Osteoblast (primary cell): ENCODE measurements at places on chromosomes 7 and 10. TPM values are rescaled to one million over a fixed set of nuclear protein-coding genes. Genes with fewer than 3 reads are reported as not detected.

- no peak for DNase-seq
Observed at GRCh38 chr10:57188846-57189245, 827.8 kb upstream of the ZWINT start.

- peak; percentile 96 for DNase-seq
Observed at GRCh38 chr7:76262683-76263402, 39.6 kb upstream of the HSPB1 start.

- no peak for DNase-seq
Observed at GRCh38 chr10:3807928-3808496, 23.0 kb upstream of the KLF6 start.

GRCh38 chr7:572416-573268 lies 53.0 kb upstream of the PDGFA start:
- no peak for DNase-seq

GRCh38 chr10:63376560-63377304 lies 89.0 kb downstream of the JMJD1C start:
- DNase-seq: peak; percentile 57

- DNase-seq: no peak
Observed at GRCh38 chr7:10117815-10118214, 855.9 kb upstream of the PHF14 start.

DNA sequence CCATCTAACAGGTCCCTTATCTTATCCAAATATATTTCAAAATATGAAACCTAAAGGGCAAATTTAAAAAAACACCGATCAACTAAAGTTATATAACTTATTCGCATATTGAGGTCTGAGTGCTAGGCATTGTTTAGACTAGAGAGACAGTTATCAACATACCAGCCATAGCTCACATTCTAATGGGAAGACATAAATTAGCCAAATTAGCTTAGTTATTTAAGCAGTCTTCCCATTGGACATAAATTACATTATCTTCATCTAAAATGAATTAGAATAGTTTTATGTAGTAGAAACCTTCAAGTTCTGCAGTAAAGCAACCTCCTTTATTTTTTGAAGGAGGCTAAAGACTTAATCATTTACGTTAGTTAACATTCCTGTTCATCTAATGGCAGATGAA lies 17.4 kb downstream of the KIF5B start:
- DNase-seq: no peak

DNA sequence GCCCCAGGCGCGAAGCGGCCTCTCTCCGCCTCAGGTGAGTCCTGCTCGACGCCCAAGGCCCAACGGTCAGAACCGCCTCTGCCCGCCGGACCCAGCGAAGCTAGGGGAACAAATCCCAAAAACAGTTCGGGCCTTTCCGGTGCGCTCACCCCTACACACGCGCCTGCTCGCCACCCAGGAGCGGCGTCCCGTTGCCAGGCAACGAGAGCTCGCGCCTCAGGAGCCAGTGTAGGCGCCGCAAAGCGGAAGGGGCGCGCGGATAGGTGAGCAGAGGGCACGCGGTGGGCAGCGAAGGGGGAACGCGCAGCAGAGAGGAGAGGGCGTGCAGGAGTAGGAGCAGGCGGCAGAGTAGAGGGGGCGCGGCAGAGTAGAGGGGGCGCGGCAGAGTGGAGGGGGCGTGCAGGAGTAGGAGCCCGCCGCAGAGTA lies at the start of the genes DYDC1 and DYDC2:
DYDC1 (minus strand) TSS at position 193 of the 426 bp plus-strand sequence. CDS start 4,154 bp downstream, outside the sequence.
DYDC2 (plus strand) TSS at position 219 of the 426 bp plus-strand sequence. CDS start 5,663 bp downstream, outside the sequence.
- no peak for DNase-seq

- no peak for DNase-seq
Observed at GRCh38 chr7:25792586-25792985, 359.4 kb upstream of the NFE2L3 start.

GRCh38 chr7:122689346-122690109 lies 9.4 kb downstream of the RNF133 start:
- DNase-seq: no peak

DNA sequence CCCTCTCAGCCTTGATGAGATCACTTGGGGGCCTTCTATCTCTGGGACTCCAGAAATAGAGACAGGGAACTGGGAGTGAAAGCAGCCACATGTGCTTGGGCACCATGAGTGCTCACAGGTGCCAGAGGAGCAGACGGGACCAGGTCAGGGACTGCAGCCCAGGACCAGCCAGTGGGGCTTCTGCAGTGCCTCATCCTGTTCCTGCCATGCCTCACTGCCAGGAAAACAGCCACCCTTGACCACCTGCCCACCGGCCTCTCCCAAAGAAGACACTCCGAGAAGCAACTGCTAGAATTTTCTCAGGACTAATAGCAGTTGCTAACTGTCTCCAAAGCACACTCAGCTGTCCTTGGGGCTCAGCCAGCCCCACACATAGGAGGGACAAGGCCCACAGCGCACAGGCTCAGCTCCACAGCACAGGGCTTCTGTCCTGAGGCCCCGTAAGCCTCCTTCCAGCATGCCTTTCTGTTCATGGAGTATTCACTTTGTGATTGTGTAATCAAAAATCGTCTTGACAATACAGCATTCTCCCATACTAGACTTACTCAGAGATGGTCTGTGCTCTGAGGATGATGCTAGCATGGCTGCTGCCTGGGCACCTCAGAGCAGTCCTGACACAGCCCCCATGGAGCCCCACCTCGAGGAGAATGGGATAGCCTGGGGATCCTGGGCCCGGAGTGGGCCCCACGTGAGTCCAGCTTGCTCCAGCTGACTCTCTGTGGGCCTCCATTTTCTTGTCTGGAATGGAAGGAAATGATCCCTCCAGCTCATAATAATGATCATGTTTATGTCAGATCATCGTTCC lies 115.7 kb upstream of the RET start:
- DNase-seq: peak; percentile 46

DNA sequence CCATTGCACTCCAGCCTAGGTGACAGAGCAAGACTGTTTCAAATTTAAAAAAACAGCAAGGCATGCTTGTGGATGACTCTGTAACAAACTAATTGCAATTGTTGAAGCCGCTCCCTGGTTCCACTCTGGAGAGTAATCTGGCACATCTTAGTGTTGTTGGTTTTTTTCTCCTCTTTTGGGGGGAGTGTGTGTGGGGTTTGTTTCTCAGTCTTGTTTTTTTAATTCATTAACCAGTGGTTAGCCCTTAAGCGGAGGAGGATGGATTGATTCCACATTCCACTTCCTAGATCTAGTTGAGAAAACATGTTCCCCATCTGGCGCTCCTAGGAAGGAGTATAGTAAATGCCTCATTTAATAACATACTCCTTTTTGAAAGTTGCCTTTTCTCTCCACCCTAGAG lies 8.6 kb upstream of the ZNF713 start:
- DNase-seq: no peak

- DNase-seq: peak; percentile 95
Observed at GRCh38 chr10:75431180-75432111, at the start of gene LRMDA. TSS of gene LRMDA (plus strand) at chr10:75431624.

GRCh38 chr10:17980846-17981565 lies 29.3 kb downstream of the SLC39A12 start:
- DNase-seq: no peak

DNA sequence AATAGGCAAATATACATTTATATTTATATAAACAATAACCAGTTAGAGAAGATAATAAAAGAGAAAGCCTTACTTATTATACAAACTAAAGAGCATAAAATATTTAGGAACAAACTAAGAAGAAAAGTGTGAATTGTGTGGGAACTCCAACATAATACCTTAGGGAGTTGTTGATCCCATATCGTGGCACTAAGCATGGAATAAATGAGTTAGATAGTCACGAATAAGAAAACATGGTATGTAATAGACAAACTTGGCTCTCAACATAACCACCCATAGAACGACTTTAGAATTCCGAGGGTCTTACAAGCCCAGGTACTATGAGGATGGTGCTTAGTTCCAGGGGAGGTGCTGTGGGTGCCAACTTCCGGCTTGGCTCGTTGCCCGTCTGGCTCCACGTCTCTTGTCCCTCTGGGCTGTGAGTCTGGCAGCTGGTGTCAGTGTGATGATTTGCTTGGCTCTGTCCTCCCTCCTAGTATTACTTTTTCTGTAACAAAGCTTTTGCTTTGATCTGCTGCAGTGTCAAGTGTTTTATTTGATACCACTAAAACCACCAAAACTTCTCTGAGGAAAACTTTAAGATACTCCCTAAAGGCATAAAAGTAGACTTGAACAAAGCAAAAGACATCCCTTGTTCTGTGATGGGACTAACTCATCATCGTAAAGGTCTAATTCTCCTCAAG lies 9.5 kb upstream of the RBM20 start:
- no peak for DNase-seq

GRCh38 chr7:108094933-108095710 lies 35.0 kb downstream of the LAMB4 start:
- DNase-seq: peak; percentile 86

DNA sequence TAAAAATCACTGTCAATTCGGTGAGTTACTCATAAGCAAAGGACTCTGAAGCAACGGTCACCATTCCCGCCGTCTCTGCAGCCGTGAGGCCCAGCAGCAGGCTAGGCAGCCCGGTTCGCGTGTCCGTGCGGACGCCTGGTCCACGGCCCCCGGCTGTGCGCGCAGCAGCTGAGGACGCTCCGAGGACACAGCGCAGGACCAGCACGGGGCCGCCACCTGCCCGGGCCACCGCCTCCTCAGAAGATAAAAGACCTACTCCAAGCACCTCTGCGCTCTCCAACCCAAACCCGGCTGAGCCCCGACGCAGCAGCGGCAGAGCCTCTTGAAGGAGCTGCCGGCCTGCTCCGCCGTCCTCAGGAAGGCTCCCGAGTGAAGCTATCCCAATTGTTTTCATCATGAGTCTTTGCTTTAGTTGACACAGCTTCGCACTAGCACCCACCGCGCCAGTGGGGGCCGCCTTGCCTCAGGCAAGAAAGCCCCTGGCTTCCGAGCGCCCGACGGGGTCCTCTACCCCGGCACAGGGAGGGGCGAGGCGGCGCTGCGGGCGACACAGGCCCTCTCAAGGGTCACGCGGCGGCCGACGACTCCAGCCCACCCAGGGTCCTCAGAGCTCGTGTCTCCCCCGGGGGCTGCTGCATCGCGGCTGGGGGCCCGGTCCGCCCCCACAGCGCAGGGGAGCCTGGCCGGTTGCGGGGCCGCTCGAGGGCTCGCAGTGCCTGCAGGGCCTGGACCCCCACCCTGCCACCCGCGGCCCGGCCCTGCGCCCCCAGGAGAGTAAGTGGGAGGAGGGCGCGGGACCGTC lies 16.9 kb upstream of the GPR146 start:
- peak; percentile 97 for DNase-seq

DNA sequence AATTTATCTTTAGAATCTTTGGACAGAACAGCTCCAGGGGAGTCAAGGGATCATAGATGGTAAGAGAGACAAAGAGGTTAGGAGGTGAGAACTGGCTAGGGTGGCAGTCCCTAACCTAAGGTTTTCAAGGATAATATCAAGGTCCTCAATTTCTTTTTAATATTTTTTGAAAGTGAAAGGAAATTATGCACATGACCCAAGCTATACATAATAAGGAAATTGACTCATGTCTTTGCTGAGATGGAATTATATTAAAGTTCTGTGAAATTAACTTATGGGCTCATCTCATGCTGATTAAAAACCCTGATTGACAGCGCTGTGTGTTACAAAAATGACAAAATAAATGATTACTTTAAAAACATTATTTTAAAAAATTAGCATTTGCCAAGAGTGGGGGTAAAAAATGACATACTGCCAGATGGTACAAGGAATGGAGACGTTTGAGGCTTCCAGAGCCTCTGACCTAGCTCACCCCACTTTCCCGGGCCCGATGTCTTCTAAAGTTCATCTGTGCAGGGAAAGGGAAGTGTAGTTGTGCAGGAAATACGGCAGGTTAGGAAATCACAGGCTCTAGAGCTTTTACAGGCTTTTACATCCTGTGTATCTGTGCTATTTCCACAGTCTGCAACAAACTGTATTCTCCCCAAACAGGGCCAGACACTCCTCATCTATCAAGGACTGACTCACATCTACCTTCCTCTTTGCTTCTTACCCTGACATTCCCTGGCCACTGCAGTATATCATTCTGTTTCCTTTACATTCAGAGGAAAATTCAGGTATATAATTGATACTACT lies 185.6 kb upstream of the PRSS58 start:
- DNase-seq: no peak

DNA sequence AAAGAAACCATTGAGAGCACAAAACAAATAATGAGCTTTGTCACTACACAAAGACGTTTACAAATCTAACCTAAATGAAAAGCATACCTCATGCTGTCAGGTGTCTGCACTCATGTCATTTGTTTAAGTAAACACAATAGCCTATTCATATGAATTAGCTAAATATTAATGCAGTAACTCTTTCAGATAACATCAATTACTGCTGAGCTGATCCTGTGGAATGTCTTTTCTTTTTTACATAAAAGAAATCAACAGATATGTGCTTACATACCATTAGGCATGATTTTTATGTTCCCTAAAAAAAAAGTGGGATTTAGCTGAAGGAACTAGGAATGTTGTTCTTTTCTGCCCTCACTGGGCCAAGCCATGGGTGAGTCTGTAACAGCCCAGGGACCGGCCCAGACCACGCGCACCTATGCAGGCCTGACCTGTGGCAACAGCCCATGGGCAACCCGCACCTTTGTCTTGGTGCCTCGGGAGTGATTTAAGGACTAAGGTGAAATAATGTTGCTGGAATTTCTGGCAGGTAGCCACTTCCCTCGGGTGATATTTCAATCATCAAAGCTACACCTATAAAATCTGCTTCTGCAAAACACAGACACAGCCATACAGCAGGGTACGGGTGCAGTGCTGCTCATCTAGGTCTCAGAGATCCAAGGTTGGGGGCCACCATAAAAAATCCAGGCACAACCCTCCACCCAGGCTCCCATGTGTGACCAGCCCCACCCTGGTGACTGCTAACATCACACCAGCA lies 44.6 kb downstream of the FGFR2 start:
- no peak for DNase-seq

- no peak for DNase-seq
Observed at GRCh38 chr7:14714161-14714728, 188.3 kb downstream of the DGKB start.

The TRIM24 gene
- total RNA-seq: 8.0 and 9.1 TPM in 2 replicates

The IL15RA gene
- 1.1 and 1.2 TPM in 2 replicates for total RNA-seq

The AP1S1 gene
- total RNA-seq: 101 and 102 TPM in 2 replicates

The CFAP46 gene
- under 0.01 and 0.29 TPM in 2 replicates for total RNA-seq

The RARRES2 gene
- 18.3 and 26.1 TPM in 2 replicates for total RNA-seq

The EBLN1 gene
- total RNA-seq: not detected in 2 replicates

The LIPF gene
- total RNA-seq: not detected in 2 replicates

The MTPN gene
- total RNA-seq: 117 and 127 TPM in 2 replicates

The CWF19L1 gene
- total RNA-seq: 21.2 and 26.1 TPM in 2 replicates

The OR2A12 gene
- not detected in 2 replicates for total RNA-seq

The BRAT1 gene
- 23.9 and 28.2 TPM in 2 replicates for total RNA-seq

The GPR141 gene
- total RNA-seq: not detected in 2 replicates
